IMR-90 (cell line): ENCODE measurements at places on chromosomes 2 and 18.

DNA sequence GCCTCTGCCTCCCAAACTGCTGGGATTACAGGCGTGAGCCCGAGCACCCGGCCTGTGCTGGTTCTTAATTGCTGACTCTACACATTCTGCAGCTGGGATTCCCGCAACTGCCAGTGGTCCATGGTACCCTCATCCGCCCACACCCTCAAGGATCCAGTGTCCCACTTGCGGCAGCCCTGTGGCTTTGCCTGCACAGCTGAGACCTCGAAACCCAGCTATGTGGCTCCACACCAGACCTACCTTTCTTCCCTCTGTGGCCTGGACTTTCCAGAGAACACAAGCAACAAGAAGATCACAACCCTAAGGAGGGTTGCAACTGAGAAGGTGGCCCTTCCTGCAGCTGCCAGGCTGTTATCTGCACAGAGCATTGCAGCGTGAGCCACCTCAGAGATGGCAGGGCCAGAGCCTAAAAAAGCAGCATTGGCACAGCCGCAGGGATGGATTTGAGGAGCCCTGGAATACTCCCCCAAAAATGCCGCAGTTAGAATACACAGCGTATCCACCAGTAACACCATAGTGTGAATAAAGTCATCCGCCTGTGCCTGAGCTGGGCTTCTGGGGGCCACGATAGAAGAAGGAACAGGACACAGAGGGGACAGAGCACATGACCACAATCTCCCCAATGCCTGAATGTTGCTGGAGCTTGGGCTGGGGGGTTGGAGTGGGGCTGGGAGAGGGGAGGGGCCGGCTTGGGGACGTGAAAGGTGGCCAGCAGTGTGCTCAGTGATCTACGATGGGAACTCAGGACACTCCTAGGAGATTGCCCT is 1.9 kb downstream of the GPR55 start:
- DNase-seq, result no peak

DNA sequence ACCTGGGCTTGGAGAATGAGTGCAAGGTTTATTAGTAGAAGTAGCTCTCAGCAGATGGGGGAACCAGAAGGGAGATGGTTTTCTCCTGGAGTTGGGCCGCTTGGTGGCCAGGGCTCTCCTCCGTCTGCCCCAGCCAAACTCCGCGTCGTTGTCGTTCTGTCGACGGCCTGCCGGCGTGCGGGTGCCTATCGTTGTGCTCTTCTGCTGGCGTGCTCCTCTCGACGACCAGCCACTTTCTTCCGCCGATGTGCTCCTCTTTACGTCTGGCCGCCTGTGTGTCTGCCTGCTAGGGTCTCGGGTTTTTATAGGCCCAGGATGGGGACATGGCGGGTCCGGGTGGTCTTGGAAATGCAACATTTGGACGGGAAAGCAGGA is 119.1 kb downstream of the BMPR2 start:
- no peak for DNase-seq

- DNase-seq, result no peak
Observed at GRCh38 chr18:49381267-49381845, 79.1 kb downstream of the DYM start.

GRCh38 chr2:83196225-83196624 is 1262.9 kb downstream of the SUCLG1 start:
- DNase-seq, result peak; percentile 42

DNA sequence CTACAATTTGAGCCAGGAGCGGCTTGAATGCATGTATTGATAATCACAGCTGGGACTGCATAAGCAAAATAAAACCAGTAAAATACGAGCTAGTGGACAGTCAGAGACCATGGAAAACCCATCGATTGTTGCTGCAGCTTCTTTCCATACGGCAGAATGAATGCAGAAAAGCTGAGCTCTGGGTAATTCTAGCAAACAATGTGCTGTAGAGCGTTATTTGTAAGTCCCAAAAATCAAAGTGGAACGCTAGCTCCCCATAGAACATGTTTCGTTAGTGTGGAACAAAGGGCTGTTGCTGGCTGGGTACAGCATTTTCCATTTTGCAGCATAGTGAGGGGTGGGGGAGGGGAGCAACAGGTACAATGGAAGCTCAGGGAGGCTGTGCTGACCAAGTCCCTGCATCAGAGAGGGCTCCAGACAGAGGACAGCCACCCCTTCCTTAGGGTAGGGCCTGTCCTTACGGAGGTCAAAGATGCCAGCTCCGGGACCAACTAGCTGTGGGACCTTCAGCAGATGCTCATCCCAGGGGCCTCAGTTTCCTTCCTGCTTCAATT is 74.1 kb downstream of the BOD1L2 start:
- no peak for DNase-seq

DNA sequence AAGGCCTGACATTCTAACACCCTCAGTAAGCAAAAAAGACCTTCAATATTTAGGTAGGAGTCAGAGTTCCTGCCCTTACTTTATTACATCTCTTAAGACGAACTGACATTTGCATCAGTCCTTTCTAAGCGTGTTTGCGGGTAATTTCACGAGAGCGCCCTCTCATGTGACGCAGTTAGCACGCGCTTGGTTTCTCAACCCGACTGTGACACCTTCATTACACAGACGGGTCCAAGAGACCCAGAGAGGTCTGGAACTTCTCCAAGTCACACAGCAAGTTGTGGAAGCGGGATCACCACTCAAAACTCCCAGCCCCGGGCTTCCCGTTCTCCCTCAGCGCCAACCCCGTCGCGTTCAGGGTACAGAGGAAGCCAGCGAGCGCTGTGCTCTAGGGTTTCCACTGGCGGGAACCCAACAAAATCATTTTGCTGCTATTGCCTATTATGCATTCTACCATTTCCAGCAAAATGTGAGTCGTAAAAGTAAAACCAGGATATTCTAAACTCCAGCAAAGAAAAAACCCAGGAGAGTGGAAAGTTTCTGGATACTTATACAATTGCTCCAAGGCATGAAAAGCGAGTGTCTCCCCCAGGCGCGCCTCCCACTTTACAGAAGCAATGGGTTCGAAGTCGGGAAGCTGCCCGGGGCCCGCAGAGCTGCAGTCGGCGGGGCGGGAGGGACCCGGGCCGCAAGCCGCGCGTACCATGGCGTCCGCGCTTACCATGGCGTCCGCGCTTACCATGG is 601 bp downstream of the ENOSF1 start:
- DNase-seq, result peak; percentile 88

GRCh38 chr2:133421516-133422324 is 146.5 kb downstream of the NCKAP5 start:
- peak; percentile 66 for DNase-seq
